LoVo (cell line): ENCODE measurements at places on chromosomes 7 and 10.
A peak's percentile ranks its signal among the peaks of the same experiment; 100 is the strongest.

GRCh38 chr7:112431803-112432202, 18.5 kb upstream of the IFRD1 start:
- no peak for DNase-seq

GRCh38 chr10:51257511-51258248, 183.4 kb downstream of the PRKG1 start:
- no peak for DNase-seq

DNA sequence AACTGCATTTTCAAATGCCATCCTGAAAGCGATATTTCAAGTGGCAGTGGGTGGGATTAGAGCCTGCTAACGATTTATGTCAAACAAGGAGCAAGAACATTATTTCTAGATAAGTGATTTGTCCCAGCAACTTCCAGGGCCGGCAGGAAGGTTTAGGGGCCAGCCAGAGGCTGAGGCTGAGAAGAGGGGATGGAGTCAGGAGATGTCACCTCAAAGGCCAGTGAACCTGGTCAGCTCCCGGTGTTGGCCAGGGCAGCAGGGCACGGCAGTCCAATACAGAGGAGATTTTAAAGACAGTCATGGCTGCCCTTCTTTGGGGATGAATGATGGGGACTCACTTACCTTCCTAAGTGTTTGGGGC, 105.7 kb upstream of the PPIF start:
- DNase-seq = no peak

- peak; percentile 50 for DNase-seq
Observed at GRCh38 chr10:97714401-97715258, 1.1 kb downstream of the MARVELD1 start.

GRCh38 chr10:90125456-90126255, 424.3 kb downstream of the KIF20B start:
- DNase-seq = no peak

DNA sequence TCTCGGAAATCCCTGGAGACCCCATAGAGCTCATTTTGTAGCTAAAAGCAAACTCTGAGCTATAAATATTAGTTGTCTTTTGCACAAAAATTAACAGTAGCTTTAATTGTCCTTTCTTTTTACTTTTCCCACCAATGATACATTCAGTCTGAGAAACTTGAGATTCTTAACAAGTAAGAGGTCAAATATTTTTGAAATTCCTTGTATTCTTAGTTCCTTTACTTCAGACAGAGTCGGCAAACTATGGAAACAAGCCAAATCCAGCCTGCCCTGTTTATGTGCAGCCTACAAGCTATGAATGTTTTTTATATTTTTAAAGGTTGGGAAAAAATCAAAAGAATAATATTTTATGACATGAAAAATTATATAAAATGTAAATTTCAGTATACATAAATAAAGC, 146.6 kb downstream of the CTNNA3 start:
- no peak for DNase-seq

DNA sequence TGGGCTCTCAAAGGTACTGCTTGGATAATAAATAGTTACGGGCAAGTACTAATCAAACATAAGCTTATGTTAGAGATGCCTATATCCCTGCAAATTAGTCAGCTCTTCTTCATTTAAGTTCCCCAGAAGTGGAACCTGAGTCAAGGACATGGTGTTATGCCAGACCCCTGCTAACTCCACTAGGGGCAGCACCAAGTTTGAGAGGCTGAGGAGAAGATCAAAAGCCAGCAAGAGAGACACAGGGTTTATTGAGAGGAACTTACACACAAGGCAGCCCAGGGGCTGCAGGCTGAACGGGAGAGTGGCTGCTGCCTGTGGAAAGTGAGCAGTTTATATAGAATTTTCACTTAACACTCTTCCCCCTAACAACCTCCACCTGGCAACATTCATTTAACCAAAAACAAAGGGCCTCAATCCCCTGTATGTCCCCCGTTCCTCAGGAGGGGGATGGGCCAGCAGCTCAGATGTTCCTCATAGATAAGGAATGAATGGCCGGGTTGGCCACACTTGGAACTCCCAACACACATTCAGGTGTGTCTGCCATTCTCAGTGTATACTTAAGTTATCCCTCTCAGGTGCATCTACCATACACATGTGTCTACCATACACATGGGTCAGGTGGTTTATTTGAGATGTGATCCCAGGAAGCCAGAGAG, 62.6 kb upstream of the GHITM start:
- DNase-seq = no peak

GRCh38 chr10:69769395-69769992, 32.2 kb upstream of the COL13A1 start:
- peak; percentile 67 for DNase-seq

- DNase-seq = no peak
Observed at GRCh38 chr10:122486406-122487080, 25.2 kb downstream of the HTRA1 start.

DNA sequence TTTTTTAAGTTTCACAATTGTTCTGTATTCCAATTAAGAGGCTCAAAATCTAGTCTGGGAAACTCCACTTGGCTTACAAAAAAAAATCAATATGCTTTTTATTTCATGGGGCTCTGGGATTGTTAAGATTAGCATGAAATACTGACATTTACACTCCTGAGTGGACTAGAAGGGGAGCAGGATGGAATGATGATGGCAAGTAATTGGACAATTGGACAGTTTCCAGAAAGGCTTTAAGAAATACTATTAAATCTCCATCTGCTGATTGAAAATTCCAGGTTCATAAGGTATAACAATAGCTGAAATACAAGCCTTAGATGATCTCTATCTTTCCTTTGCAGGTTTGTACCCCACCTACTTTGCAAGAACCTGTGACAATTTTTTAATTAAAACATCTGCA, 184.4 kb downstream of the LRRTM3 start:
- no peak for DNase-seq

DNA sequence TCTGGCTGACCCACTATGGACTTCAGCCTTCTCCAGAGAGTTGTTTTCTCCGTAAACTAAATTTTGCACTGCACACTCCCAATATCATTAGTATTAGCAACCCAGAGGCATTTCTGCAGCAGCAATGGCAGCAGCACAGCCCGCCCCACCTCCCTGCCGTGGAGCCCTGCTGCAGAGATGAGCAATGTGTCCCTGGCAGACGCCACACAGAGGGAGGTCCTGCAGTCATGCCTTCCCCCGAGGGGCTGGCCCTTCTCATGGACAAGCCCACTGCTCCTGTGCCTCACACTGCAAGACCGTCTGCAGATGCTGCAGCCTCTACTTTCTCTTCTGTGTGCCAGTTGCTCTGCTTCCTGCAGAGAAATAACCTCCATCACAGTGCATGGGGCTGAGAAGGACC, 393.4 kb upstream of the MKI67 start:
- no peak for DNase-seq

GRCh38 chr7:139777133-139777891, 486 bp downstream of the HIPK2 start:
- DNase-seq = peak; percentile 64
